GM13976 (cell line): ENCODE measurements at places on chromosomes 7 and 10.

- peak; percentile 25 for DNase-seq
Measured at GRCh38 chr7:128827971-128828711, 2.1 kb upstream of the FLNC start.

DNA sequence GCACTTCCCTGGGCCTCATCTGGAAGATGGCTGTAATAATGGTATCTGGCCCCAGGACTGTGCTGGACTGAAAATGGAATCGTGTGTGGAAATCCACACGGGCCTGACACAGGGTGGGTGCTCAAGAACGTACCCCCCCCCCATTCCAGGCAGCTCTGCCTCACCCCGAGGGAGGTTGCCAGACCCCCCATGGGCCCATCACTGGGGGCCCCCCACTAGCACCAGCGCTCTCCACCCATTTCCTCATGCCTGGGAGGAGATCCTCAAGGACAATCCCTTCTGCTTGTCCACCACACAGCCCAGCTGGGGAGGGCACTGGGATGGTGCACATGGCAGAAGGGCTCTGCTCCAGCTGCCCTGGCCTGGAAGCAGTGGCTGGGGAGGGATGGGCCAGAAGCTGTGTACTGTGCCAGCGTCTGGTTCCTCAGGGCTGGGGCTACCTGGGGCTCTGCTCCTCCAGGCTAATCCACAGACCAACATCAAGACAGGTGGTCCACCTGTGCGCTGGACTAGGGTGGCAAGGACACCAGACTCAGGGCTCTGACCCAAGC lies 55.4 kb downstream of the CAMK2B start:
- DNase-seq, result no peak

DNA sequence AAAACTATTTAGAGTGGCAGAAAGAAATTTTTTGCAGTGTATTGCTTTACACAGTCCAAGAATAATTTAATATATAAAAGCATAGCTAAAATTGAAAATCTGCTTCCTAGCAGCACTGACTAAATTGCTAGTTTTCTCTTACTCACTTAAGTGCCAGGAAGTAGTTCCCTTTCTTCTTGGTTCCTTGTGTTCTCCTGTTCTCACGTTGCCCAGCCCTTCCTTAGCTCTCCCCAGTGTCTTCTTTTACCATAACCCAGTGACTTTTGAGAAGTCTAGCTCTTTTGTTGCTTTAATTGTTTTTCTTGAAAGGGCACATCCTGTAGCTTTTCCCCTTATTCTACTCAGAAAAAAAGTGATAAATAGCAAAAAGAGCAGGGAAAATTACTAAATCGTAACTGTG lies 215.5 kb downstream of the THSD7A start:
- DNase-seq, result no peak

- DNase-seq, result no peak
Measured at GRCh38 chr7:142812437-142813215, 41.9 kb downstream of the PRSS2 start.

GRCh38 chr7:43118313-43118712 lies 5.9 kb downstream of the HECW1 start:
- no peak for DNase-seq

- peak; percentile 7 for DNase-seq
Measured at GRCh38 chr7:121519548-121520521, 123.7 kb upstream of the FAM3C start.

DNA sequence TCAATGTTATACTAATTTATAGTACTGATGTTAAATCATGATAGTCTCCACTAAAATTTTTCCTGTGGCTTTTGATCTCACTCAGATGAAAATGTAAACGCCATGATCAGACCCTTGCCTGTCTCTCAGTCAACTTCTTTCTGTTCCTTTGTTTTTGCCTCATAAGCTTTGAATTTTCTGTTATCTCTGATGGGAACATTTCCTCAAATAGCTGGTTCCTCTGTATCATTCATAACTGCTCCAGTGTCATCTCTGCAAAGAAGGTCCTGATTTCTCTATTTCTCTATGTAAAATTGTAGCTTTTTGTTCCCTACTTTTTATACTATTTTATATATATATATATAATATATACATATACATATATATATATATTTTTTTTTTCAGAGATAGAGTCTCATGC lies 67.5 kb downstream of the GPR141 start:
- no peak for DNase-seq

- no peak for DNase-seq
Measured at GRCh38 chr7:79272938-79273337, 180.5 kb downstream of the MAGI2 start.

DNA sequence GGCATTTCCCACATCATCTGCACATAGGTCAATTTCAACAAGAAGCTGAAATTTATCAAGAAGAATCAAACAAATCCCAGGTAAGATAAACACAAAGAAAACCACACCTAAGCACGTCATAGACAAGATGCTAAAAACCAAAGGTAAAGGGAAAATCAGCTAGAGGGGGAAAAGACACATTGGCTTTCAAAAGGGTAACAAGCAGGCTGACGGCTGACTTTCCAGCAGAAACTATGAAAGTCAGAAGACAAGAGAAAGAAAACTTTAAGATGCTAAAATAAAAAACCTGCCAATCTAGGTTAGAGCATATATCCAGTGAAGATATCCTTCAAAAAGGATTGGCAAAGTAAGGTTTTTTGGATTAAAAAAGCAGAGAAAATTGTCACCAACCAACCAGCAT lies 59.9 kb upstream of the RHEB start:
- DNase-seq, result no peak

DNA sequence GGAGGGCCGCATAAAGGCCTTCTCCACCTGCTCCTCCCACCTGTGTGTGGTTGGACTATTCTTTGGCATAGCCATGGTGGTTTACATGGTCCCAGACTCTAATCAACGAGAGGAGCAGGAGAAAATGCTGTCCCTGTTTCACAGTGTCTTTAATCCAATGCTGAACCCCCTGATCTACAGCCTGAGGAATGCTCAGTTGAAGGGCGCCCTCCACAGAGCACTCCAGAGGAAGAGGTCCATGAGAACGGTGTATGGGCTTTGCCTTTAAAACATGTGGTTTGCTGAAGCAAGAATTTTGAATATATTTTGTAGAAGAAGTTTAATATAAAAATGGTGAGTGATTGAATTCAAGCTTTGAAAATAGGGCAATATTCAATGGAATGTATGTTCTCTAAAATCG lies 889 bp downstream of the OR2A2 start:
- no peak for DNase-seq

DNA sequence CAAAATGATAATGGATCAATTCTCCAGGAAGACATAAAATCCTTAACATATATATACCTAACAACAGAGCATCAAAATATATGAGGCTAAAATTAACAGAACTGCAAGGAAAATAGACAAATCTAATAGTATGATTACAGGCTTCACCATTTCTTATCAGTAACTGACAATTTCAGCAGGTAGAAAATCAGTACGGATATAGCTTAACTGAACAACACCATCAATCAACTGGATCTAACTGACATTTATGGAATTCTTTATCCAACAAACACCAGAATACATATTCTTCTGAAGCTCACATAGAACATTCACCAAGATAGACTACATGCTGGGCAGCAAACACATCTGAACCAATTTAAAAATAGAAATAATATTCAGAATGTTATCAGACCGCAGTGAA lies 121.1 kb upstream of the CDC14C start:
- DNase-seq, result no peak

DNA sequence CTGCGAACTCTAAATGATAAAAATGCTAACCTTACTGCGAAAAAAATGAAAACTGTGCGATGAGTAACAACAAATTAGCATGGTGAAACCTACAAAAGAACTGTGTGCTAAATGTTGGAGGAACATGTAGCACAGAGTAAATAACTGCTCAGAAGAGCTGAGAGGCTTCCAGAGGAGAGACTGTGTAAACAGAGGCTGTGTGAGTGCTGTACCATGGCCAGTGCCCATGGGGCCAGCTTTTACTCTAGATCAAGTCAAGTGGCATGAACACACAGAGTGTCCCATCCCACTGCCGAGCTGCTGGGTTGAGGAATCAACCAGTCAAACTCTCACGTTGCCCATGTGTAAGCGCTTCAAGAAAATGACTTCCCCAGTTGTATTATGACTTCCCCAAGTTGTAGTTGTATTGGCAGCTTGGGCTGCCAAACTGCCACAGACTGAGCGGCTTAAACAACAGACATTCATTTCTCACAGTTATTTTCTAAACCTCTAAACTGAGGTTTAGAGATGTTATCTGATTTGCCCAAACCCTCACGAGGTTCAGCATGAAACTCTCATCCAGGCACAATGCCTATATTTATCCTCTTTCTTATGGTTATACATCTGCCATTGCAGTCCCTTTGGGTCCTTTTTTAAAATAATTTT lies 270.7 kb downstream of the ABCA13 start:
- DNase-seq, result no peak

GRCh38 chr7:33446551-33446950 lies 317.2 kb downstream of the BBS9 start:
- no peak for DNase-seq

- no peak for DNase-seq
Measured at GRCh38 chr7:158023681-158024350, 563.8 kb downstream of the PTPRN2 start.

DNA sequence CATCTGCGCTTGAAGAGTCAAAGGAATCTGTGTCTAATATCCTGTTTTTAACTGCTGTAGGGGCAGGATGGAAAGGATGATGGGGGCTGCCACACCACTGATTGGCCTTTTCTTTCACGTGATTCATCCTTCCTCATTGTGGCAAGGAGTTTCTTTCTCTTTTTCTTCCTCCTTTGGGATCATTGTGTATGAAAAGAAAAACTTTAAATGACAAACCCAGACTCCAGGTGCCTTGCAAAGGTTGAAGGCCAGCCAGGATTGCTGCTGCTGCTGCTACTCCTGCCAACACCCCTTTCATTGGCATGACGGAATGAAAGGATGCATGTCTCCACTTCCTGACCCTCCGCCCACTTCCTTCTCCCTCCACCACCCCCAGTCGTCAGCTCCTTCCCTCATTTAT lies 6.5 kb upstream of the OIT3 start:
- no peak for DNase-seq

GRCh38 chr10:105534086-105534485 lies 893.0 kb downstream of the SORCS3 start:
- no peak for DNase-seq

- DNase-seq, result no peak
Measured at GRCh38 chr10:21300551-21300950, 224.9 kb downstream of the SKIDA1 start.

DNA sequence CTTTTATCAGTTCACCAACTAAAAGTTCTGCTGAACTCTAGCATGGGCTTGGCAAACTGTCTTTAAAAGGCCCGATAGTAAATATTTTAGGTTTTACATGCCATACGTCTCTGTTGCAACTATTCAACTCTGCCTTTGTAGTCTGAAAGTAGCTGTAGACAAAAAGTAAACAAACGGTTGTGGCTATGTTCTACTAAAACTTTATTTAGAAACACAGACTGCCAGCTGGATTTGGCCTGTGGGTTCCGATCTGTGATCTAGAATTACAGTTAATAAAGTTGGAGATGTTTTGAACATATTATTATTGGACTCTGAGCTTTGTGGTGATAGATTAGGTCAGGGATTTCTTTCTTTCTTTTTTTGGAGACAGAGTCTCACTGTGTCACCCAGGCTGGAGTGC lies 33.1 kb downstream of the VPS50 start:
- DNase-seq, result no peak

GRCh38 chr10:79397575-79398303 lies 47.7 kb downstream of the ZCCHC24 start:
- no peak for DNase-seq

GRCh38 chr10:88080213-88080612 lies 216.8 kb downstream of the PTEN start:
- DNase-seq, result no peak

GRCh38 chr10:116553378-116553980 lies 7.7 kb downstream of the PNLIP start:
- no peak for DNase-seq

DNA sequence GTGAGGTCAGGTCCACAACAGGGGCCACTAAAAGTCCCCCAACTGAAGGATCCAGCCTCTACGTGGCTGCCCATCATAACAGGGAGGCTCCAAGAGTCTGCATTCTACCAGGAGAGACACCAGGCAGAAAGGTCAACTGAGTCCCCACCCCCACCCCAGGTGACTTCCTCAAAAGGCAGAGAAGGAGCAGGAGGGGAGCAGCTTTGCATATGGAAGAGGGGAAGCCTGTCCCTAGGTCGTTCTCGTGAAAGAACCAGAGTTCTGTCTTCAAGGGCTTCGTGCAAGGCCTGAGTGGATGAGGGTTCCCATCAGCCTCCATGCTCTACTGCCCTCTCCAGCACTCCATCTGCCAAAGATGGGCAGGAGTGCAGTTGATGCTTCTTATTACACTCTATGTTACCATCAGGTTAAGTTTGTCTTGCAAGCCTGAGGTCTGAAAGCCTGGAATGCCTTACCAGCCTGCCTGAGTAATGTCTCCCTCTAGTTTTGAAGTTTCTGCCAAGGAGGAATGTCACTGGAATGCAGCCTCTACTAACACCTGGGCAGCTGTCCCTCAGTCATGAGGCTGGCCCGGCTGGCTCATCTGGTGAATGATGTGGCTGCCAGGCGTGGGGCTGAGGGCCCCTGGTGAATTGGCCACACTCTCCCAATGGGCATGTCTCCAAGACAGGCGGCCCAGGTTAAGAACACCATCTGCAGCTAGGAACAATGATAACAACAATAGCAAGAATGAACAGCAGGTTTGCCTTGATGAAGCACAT lies 54.3 kb upstream of the SMNDC1 start:
- DNase-seq, result no peak
